ENCODE measurements at places on chromosomes 3 and 15.

GRCh38 chr3:34261001-34261385, 462.6 kb downstream of the PDCD6IP start:
- no peak for DNase-seq

- DNase-seq: peak; percentile 30
Observed at GRCh38 chr15:51192521-51193280, 98.0 kb upstream of the TNFAIP8L3 start.

DNA sequence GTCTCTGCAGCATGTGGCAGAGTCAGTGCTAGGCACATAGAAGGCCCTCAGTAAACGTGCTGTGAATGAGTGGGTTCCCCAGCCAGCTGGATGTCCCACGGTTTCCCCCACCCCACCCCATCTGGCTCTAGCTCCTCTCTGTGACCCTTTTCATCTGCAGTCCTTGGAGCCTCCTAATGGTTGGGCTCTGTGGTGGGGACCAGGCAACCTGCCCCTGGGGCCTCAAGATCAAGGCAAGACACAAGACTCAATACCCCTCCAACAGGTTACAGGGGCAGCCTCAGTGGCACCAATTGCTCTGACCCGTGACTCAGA, 17.1 kb upstream of the CYP11A1 start:
- DNase-seq: no peak

GRCh38 chr3:135460273-135460672, 505.3 kb upstream of the PPP2R3A start:
- DNase-seq: no peak

DNA sequence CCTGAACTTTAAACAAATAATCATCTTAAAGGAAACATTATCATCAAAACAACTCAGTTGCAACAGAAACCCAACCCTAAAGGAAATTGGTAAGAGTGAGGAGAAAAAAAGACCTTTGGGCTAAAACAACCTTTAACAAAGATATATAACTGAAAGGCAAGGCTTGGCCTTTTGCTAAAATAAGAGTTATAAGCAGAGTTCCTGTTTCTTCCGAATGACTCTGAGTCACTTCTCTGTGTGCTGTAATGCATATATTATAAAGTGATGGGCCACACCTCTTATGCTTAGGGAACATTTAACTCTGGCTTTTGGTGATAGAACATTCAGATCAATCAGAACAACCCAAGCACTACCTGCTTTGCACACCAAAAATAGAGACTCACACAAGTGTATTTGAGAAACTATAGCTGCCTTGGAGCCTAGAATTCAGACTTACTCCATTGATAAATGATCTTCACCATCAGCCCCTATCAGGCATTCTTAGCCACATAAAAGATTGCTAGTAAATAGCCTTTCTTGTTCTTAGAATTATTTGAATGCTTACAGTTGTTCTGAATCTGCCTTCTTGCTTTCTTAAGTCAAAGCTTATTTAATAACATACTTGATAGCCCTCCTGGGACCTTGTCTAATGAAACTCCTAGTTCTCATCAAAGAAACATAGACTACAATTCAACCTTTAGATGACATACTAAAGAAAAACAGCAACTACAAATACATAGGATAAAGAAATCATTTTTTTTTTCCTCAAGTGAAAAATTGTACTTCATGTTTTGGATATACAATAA, 294.2 kb upstream of the SEMA6D start:
- no peak for DNase-seq

- no peak for DNase-seq
Observed at GRCh38 chr3:160041465-160041864, 52.8 kb downstream of the IL12A start.

DNA sequence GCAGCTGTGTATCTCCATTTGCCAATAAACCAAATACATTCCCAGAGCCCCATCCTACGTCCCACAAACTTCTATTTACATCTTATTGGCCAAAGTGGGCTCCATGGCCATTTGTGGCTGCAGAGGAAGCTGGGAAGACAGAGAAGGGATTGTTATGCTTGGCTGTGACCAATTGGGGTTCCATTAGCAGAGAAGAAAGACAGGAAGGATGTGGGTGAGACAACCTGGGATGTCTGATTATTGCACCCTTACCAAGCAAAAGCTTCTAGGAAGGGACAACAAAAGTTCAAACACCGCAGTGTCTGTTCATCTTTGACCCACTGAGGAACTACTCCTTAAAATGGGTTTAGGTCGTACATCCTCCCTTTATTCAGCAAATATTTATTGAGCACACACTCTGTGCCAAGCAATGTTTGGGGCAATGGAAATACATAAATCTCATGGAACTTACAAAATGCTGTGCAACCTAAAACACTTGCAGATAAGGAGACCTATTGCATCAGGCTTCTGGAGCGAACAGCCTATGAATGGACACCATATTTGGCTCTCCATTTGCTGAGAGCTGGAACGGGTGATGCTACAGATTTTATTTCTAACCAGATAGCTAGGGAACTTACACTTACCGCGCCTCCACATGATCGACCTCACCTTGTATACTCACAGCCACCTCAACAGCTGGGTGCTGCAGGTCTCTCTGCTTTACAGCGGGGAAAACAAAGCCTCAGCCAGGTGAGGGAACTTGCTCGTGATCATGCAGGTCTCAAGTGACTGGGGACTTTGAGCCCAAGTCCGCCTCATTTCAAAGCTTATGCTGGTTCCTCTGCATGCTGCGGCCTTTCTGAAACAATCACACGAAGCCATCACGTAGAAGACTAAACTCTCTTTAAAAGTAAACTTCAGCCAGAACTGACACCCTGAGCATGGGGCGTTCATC, 21.4 kb upstream of the NR2E3 start:
- no peak for DNase-seq

DNA sequence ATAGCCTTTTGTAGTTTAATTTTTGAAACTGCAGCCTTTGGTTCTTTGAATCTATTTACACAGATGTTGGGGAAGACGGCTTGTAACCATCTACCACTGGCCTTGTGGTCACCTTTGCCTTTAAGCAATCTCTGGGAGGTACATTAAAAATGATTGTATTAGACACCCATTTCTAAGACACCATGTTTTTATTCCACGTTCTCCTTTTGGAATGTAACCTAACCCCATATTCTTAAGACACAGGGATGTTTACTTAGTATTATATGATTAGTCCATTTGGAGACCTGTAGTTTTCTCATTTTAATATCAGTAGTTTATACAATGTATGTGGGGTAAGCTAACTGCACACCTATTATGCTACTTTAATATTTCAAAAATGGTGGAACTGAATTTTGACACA, 175.1 kb upstream of the PLSCR5 start:
- DNase-seq: no peak

- no peak for DNase-seq
Observed at GRCh38 chr3:122484985-122485384, 29.8 kb downstream of the KPNA1 start.

GRCh38 chr3:45055032-45055410, 28.9 kb downstream of the CLEC3B start:
- DNase-seq: no peak

- no peak for DNase-seq
Observed at GRCh38 chr3:160027541-160028195, 39.0 kb downstream of the IL12A start.

- DNase-seq: no peak
Observed at GRCh38 chr3:171132873-171133272, 106.4 kb upstream of the SLC2A2 start.

GRCh38 chr3:60652829-60653228, 598.4 kb downstream of the FHIT start:
- DNase-seq: no peak

All from activated CD8-positive, alpha-beta memory T cell treated with anti-CD3 and anti-CD28 coated beads for 4 hours (primary cell).